Calu3 (cell line): ENCODE measurements at places on chromosomes 16 and 17. TPM values are rescaled to one million over a fixed set of nuclear protein-coding genes. Genes with fewer than 3 reads are reported as not detected.

DNA sequence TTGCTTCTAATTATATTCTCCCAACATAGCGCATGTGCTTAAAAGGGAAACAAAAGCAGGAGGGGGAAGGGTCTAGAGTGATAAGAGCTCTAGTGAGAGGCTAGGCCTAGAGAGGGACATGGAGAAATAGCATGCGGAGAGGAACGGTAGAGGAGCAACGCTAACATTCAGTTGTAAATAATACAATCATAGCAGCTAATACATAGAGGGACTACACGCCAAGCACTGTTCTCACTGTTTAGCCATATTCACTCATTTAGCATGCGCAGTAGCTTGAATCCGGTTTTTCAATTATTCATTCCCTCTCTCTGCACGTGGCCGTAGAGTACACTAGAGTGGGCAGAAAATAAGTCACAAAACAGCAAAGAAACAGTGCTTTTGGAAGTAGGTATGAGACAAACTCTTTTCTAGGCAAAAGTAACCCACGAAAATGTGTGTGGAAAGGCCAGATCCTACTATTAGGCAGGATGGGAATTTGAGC is 1.7 kb upstream of the ALOX12 start:
- no peak overlapping the region for H3K27ac ChIP-seq
- peaks cover 14% of the 10 kb centered on the region for H3K36me3 ChIP-seq
- H3K4me3 ChIP-seq = no peak overlapping the region
- DNase-seq = no peak
- H3K4me1 ChIP-seq = peaks cover 7% of the 10 kb centered on the region

NPIPA2 gene
- not detected in 2 replicates for total RNA-seq

DNA sequence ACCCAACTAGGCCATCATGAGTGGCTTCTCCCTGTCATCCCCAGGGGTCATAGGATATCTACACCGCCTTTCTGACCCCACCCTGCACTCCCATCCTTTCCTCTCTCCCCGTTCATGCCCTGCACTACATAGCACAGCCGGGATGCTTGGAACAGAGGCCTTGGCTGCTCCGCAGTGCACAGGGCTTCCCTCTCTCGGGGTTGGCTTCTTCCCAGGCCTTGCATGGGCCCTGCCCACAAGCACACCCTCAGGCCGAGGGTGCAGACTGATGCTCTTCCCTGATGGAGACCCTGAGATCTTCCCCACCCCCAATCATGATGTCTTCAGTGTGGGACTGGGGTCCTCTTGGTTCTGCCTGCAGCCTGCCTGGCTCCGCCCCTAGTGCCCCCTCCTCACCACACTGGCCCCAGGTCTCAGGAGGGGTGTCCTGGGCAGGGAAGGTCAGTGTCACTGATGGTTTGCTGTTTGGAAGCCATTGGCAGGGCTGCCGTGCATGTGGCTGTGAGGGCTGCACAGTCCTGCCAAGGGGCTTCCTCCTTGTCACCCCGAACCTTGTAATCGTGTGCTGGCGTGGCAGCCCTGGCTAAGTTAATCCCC is 14.3 kb upstream of the NAGLU start:
- H3K36me3 ChIP-seq = peaks cover 69% of the 10 kb centered on the region
- H3K4me3 ChIP-seq = no peak overlapping the region
- no peaks in the 10 kb centered on the region for H3K27me3 ChIP-seq
- H3K27ac ChIP-seq = peak overlapping the region; percentile 95
- no peak for DNase-seq

DNA sequence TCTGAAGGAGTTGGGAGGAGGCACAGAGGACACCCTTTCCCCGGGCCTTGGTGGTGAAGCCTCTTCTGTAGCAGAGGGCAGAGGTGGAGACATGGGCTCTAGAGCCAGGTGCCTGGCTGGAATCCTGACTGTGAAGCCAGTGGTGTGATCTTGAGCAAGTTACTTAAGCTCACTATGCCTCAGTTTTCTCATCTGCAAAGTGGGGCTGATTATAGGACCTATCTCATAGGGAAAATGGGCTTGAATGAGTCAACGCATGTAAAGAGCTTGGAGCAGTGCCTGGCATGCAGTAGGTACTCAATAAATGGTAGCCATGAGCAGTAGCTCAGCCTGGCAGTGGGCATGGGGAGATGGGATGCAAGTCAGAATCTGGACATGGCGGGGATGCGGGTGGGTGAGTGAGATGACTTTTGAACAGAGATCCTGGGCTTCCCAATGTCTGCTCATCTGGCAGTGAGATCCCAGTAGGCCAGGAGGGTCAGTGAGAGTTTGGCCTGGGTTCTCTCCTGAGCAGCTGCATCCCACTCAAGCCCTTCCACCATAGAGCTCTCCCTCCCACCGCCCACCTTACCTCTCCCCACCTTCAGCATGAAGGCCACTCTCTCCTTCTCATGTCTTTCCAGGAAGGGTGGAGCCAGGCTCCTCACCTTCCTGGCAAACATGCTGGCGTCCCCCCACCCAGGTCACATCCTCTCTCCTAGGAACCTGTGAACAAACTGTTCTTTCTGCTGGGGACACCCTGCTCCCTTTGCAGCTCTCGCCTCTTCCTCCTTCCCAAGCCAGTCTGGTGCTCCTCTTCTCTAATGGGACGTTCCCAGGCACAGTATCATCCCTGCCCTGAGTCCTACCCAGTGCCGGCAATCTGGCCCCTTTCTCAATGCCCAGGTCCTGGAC is 13.1 kb upstream of the SP2 start:
- H3K27me3 ChIP-seq = peaks cover 64% of the 10 kb centered on the region
- H3K27ac ChIP-seq = no peak overlapping the region
- no peak overlapping the region for H3K4me3 ChIP-seq

DNA sequence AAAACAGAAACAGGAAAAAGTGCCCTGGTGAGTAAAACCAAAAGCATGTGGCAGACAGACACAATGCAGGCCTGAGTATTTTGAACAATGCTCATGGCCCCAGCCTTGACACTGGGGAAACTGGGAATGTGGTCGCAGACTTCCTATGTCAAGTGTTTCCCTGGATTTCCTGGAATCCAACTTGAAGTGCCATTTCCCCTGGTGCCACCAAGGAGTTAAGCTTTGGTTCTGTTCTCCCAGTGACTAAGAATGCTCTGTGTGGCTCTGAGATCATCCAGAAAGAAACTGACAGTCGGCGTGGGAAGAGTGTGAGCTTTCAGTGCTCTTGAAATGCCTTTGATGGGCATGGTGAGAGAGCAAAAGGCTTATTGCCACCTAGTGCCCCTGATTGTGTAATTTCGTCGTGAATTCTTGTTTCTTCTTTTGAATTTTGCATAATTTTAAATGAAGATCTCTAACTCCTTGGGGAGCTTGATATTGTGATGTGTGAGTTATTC is 96.0 kb downstream of the YPEL2 start:
- DNase-seq = no peak
- H3K4me1 ChIP-seq = no peaks in the 10 kb centered on the region
- no peak overlapping the region for H3K27ac ChIP-seq
- no peak overlapping the region for H3K4me3 ChIP-seq
- H3K36me3 ChIP-seq = no peaks in the 10 kb centered on the region

GRCh38 chr17:64975318-64976087 is 56.2 kb upstream of the LRRC37A3 start:
- H3K36me3 ChIP-seq = peaks cover 23% of the 10 kb centered on the region
- H3K4me1 ChIP-seq = no peaks in the 10 kb centered on the region
- no peaks in the 10 kb centered on the region for H3K27me3 ChIP-seq
- peak overlapping the region; percentile 92 for H3K4me3 ChIP-seq
- peak overlapping the region; percentile 77 for H3K27ac ChIP-seq

GRCh38 chr16:48022496-48022895 is 133.3 kb downstream of the ABCC12 start:
- H3K4me1 ChIP-seq = no peaks in the 10 kb centered on the region
- no peak for DNase-seq
- H3K36me3 ChIP-seq = no peaks in the 10 kb centered on the region
- H3K27ac ChIP-seq = no peak overlapping the region

HELZ gene
- total RNA-seq = 50.7 and 60.8 TPM in 2 replicates

DNA sequence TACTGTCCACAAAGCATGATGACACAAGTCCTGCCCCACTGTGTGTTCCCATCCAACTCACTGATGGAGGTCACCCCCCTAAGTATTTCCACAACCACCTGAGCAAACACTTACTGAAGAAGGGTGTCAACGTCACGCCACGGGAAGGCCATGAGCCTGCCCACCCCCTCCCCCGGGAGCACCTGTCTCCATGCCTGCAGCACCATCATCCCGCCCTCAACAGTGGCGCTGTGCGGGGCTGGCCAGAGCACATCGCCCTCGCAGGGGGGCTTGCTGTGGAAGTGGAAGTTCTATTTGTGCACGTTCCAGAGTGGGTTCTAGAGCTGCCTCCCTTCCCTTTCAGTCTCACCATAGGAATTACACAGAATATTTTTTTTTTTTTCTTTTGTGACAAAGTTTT is 4.3 kb upstream of the MBTPS1 start:
- H3K4me1 ChIP-seq = no peaks in the 10 kb centered on the region
- H3K27ac ChIP-seq = no peak overlapping the region
- no peaks in the 10 kb centered on the region for H3K27me3 ChIP-seq
- H3K4me3 ChIP-seq = no peak overlapping the region
- peaks cover 24% of the 10 kb centered on the region for H3K36me3 ChIP-seq

GRCh38 chr16:29745853-29746345 is at the start of gene C16orf54:
C16orf54 (minus strand) TSS chr16:29745990; CDS start chr16:29744951, 1,039 bp downstream.
- peaks cover 10% of the 10 kb centered on the region for H3K27me3 ChIP-seq
- no peaks in the 10 kb centered on the region for H3K4me1 ChIP-seq
- no peak for DNase-seq
- H3K27ac ChIP-seq = no peak within 1 kb of the TSS
- no peaks in the 10 kb centered on the region for H3K36me3 ChIP-seq

DNA sequence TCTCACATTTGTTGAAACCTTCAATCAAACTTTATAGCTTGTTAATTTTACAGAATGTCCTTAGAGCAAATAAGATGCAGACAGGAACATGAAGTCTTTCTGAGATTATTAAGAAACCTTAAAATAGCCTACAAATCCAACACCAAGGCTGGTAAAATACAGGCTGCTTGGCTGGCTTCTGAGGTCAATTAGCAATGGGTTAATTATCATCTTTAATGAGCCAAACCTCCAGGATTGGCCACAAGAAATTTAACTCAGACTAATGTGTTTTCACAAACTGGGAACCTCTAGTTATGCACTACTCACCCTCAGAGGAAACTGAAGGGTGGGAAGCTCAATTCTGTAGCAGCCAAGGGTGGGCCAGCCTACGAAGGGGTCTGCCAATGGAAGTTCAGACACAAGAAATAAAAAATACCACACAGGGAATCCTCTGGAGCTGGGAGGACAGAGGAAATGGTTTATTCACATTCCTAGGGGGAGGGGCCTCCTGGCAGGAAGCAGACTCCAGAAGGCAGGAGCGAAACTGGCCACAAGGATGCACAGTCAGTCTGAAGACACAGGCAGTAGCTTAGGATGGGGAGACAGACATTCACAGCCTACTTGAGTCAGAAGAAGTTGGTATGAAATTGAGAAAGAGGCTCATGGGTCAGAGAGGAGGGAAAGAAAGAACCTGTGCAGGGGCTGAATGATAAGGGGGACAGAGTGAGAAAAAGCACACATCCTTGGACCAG is 36.1 kb downstream of the HIC1 start:
- DNase-seq = no peak
- H3K4me1 ChIP-seq = peaks cover 11% of the 10 kb centered on the region
- no peak overlapping the region for H3K27ac ChIP-seq
- H3K27me3 ChIP-seq = no peaks in the 10 kb centered on the region
- H3K4me3 ChIP-seq = no peak overlapping the region

CCNF gene
- 47.9 and 54.5 TPM in 2 replicates for total RNA-seq

- peak overlapping the region; percentile 6 for H3K27ac ChIP-seq
- peaks cover 32% of the 10 kb centered on the region for H3K4me1 ChIP-seq
- no peak overlapping the region for H3K4me3 ChIP-seq
- DNase-seq = no peak
Measured at GRCh38 chr16:57357330-57358085, 1.1 kb upstream of the CCL22 start.

EFCAB5 gene
- total RNA-seq = 0.17 and 0.50 TPM in 2 replicates

- peaks cover 48% of the 10 kb centered on the region for H3K27me3 ChIP-seq
- DNase-seq = no peak
- H3K4me1 ChIP-seq = no peaks in the 10 kb centered on the region
Measured at GRCh38 chr17:65176646-65177409, 39.7 kb downstream of the RGS9 start.

- H3K27ac ChIP-seq = no peak overlapping the region
- H3K4me3 ChIP-seq = no peak overlapping the region
- DNase-seq = no peak
- H3K27me3 ChIP-seq = peaks cover 51% of the 10 kb centered on the region
Measured at GRCh38 chr17:34207572-34207971, 47.5 kb upstream of the CCL2 start.

DVL2 gene
- total RNA-seq = 44.8 and 45.7 TPM in 2 replicates

POLR3K gene
- total RNA-seq = 27.4 and 29.1 TPM in 2 replicates

TMEM92 gene
- 4.8 and 8.9 TPM in 2 replicates for total RNA-seq

- H3K27me3 ChIP-seq = peaks cover 44% of the 10 kb centered on the region
- H3K27ac ChIP-seq = no peak overlapping the region
- DNase-seq = no peak
Measured at GRCh38 chr16:88086571-88087516, 135.6 kb downstream of the BANP start.
